ENCODE measurements at places on chromosomes 4 and X.
A peak's percentile ranks its signal among the peaks of the same experiment; 100 is the strongest.

GRCh38 chr4:3352941-3353594 lies 60.2 kb downstream of the RGS12 start:
- no peak for DNase-seq

DNA sequence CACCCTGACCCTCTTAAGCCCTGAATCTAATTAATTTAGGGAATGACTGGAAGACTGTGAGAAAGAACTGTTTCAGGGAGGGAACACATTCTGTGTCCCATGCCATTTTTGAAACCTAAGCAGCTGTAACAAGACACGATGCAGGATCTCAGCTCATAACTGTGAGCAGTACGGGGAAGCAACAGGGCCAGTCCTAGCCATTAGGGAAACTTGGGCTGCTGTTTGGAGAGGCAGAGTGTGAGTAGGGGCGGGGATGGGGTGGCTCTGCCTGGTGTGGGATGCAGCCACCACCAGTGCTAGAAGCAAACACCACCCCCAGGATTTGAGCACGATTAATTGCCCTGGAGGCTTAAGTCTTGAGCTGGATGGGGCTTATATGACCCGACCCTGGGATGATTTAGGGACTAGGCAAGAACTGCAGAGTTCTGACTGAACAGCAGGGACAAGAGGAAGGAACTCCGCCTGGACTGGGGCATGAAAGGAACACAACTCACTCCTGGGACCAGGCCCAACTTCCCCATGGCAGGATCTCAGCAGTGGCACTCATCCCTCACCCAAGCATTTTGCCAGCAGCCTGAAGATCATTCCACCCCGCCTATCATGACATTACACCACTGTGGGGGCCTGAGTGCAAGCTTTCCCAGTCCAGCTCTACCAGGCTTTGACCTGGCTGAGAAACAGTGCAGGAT lies 43.1 kb downstream of the ATRX start:
- no peak for DNase-seq

- no peak for DNase-seq
Measured at GRCh38 chr4:140238351-140239056, 84.5 kb upstream of the MAML3 start.

- no peak for DNase-seq
Measured at GRCh38 chr4:17206829-17207801, 304.8 kb downstream of the QDPR start.

DNA sequence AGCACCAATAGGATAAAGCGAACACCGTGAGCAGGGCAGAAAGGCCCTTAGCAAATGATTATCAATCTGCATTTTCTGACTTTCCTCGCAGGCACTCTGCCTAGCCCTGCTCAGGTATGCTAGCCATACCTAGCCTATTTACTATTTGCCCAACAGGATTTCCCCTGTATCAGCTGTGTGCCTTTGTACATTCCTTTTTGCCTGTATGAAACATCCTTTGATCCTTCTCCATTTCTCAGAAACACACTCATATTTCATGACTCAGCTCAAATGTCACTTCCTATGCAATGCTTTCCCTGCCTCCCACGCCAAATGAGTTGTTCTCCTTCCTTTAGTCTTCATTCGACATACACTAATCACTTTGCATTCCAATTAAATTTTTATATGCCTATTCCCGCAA lies 37.2 kb downstream of the PCDH7 start:
- no peak for DNase-seq

DNA sequence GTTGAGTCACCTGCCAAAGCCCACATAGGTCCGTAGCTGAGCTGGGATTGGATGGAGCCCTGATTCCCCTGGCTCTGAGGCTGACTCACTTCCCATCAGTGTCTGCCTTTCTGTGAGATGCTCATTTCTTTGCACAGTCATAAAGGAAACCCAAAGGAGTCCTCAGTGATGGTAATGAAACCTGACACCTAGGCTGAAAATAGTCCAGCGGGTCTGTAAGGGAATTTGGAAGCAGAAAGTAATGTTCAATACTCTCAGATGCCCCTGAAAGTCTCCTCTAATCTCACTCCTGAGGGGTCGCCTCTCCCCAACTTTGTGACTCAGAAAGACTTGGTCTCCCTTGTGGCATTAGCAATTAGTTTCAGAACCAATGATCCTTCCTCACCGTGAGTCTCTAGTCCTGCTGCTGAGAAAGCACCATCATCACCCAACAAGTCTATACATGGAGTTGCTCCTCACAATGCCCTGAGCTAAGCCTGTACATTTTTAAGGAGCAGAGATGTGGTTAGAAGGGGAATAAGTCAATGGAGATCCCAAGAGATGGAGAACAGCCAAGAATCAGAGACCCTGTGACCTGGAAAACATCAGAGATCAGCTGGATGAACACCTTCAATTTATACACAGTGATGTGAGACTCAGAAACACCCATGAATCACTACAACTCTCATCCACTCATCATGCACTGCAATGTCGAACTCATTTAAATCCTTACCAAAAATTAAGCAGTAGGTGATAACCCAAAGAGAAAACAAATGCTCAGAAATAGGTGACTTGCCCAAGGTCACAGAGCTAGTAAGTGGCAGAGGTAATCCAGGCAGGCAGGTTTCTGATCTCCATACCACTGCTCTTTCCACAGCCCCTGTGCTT lies 219.0 kb upstream of the CPEB2 start:
- DNase-seq: peak; percentile 47

- DNase-seq: no peak
Measured at GRCh38 chrX:113974881-113975280, 609.0 kb upstream of the HTR2C start.

DNA sequence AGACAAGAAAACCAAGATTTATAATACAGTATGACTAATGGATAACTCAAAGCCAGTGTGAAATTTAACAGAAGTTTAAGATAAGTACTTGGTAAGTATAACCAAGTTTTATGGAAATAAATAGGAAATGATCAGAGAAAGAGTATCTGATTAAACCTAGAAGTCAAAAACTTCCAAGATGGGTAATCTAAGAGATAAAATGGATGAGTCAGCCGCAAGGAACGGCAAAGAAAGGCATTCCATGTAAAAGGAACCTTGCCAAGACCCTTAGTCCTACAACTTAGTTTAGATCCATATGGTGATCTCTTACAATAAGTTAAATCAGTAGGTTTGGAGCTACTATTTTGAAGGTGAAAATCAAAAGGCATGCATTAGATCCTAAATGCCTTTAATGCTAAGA lies 34.8 kb downstream of the LIN54 start:
- DNase-seq: no peak

- DNase-seq: no peak
Measured at GRCh38 chrX:48278958-48279357, 23.8 kb downstream of the SSX1 start.

- no peak for DNase-seq
Measured at GRCh38 chr4:154854362-154854761, 73.3 kb downstream of the RBM46 start.

DNA sequence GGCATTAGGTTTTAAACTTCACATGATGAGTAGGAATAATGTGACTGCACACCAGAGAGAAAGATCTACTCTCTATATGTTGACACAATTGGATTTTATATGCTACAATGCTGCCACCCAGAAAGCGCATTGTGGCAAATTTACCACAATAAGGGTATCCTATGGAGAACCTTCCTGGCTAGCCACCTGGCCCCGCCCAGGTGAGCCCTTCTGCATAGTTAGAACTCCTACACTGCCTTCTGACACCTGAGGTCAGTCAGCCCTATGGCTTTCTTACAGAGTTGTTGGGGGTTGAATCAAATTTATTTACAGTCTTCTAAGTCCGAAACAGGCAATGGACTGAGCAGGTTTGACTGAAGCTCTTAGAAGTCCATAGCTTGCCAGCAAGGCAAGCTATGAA lies 153.8 kb upstream of the S100G start:
- no peak for DNase-seq

DNA sequence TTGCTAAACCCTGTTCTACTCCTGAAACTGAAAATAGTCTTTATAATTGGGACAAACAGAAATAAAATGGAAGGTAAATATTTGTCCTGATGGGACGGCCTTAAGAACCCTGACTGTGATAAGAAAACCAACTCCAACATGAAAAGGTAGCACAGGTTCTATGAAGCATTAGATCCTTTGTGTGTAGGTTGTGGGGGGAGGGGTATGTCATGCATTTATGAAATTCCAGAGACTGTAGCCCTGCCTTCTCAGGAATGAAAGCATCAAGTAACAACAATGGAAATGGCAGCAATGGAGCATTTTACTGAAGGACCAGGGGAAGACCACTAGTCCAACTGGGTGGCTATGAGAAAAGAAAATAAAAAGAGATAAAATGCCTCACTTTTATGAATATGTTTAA lies 23.9 kb downstream of the CXXC4 start:
- no peak for DNase-seq

DNA sequence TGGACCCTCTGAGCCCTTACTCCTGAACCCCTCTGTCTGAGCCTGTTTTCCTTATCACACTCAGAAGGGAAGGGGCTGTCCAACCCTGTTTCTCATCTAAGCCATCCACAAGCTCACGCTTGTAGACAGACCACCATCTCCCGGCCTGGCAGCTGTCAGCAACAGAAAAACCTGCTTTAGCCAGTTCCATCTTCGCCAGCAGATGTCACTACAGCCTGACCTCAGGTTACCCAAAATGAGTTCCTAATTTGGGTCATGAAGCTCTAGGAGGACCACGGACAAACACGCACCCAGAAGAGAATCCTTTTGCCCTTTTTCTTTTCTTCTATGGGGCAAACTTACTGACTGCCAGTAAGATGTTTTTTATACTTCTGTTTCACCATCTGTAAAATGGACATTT lies 445.4 kb downstream of the BCOR start:
- peak; percentile 6 for DNase-seq

DNA sequence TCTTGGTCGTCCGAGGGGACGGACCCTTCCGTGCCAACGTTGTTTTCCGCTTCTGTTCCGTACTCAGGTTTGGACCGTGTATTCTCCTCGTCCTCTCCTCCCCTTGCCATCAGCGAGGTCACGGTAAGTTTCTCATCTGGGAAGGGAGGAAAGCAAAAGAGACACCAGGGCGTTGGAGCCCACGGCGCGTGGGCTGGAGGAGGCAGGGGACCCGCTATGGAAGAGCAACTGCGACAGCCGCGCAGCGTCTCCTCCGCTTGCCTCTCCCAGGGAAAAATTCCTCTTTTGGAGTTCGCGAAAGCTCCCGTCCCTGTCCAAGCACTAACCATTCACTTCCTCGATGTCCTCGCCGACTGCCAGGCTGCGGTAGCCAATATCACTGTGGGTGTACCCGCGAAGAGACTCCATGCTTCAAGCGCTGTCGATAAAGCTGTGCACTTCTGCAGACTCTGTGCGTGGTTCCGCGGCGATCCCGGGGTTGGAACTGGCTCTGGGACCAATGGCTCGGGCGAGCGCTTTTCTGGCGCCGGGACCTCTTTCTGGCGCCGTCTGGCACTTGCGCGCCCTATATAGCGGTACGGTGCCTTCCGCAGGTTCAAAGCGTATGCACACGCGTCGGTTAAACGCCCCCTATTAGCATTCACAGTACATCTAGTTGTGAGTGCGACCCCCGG lies at the start of gene ESX1:
Gene ESX1, minus strand, starts transcription at position 492 of the 674 bp plus-strand sequence. Its CDS starts 84 bp downstream, at position 408.
- DNase-seq: no peak

DNA sequence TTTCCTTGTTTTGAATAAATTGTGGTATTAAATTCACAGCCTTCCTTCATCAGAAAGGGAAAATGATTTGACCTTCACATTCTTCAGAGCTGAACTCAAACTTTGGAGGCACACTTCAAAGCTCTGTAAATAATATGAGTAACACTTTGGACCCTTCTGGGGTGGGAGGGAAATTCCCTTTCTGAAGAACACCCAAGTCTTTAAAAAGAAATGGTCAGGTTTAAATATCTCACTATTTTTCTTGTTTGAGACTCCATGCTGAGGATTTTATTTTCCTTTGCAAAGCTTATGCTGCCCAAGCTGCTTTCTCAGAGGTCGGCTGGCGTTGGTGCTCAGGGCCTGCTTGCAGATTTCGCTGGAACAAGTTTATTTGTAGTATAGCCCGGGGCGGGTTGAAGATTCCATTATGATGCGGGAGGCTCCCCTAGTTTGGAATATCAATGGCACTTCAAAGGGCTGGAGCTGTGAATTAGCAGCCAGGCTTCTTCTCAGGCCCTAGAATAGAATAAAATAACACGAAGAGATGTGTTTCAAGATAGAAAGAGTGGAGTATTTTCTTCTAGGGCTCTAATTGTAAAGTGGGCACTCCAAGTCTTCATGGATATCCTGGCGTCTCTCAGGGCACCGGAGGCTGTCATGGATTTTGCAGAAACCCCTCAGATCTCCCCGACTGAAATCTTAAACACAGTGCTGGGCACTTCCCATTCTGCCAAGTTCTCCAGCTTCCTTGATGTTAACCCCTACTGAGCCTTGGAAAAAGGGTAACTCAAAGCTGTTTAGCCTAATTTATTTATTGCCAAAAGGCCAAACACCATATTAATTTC lies 315.6 kb downstream of the GPAT3 start:
- no peak for DNase-seq

GRCh38 chr4:124890522-124890921 lies 178.0 kb upstream of the ANKRD50 start:
- DNase-seq: no peak

- no peak for DNase-seq
Measured at GRCh38 chr4:121764702-121765367, at the start of gene SMIM43. TSS of gene SMIM43 (minus strand) at chr4:121765164. CDS start at chr4:121765105, 59 bp downstream.

- DNase-seq: no peak
Measured at GRCh38 chr4:7634661-7635251, 200.0 kb upstream of the PSAPL1 start.
